Esophagus mucosa (tissue), 1 donor: ENCODE measurements at places on chromosomes 2 and 18. TPM values are rescaled to one million over a fixed set of nuclear protein-coding genes. Genes with fewer than 3 reads are reported as not detected.

- ATAC-seq = no peak
These were observed 34.8 kb downstream of the HAT1 start for GRCh38 chr2:171957061-171957460.

- no peak for ATAC-seq
These were observed 211.0 kb downstream of the NEDD4L start for GRCh38 chr18:58254873-58255511.

DNA sequence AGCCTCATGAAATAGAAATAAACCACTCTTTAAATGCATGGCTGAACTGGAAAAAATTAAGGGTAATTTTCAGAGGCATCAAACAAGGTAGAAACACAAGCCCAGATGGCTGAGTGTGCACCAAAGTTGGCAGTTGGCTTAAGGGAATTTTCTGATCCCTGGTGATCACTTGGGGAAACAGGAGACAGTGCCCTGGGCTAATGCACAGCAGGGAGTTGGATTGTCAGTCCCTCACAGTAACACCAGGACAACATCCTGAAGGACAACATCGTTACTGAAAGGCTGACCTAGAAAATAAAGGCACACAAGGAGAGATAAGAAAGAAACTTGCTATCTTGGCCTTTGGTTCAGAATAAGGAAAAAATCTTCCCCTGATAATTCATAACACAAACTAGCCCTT, 417.0 kb downstream of the SLC4A3 start:
- ATAC-seq = no peak

- no peak for ATAC-seq
These were observed 64.6 kb upstream of the TAF1B start for GRCh38 chr2:9778471-9779316.

- ATAC-seq = no peak
These were observed 8.0 kb downstream of the PDCD1 start for GRCh38 chr2:241850544-241851324.

DNA sequence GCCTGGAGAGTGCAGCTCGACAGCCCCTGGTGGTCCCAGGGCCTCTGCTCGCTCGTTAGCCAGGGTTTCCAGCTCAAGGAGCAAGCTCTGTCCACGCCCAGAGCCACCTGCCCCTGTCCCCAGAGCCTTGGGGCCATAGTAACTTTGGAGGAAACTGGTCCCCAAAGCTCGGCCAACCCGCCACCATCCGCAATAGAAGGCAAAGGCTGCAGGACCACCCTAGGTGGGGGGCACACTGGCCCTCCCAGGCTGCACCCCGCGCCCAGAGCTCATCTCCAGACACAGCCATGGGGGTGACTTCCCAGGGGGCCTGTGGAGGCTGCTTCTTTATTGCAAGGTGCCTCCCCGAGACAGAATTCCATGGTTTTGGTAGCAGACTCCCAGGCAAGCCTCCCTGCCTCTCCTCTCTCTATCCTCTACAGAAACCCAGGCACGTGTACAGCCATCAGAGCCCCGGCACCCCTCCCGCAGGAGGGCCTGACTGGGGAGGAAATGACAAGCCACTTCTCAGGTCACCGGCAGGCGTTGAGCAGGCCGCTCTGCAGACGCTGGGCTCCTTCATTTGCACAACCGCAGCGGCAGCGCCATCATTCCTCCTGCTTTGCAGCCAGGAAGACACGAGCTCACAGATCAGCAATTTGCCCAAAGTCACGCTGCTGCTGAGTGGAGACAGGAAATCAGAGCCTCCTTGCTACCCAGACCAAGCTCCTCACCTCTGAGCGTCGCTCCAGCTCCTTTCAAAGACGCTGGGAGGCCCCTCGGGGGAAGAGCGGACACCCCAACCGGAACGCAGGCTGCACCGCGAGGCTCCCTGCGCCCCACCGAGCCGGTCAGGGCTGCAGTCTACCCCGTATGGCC, 80.2 kb downstream of the NDUFA10 start:
- ATAC-seq = no peak

DNA sequence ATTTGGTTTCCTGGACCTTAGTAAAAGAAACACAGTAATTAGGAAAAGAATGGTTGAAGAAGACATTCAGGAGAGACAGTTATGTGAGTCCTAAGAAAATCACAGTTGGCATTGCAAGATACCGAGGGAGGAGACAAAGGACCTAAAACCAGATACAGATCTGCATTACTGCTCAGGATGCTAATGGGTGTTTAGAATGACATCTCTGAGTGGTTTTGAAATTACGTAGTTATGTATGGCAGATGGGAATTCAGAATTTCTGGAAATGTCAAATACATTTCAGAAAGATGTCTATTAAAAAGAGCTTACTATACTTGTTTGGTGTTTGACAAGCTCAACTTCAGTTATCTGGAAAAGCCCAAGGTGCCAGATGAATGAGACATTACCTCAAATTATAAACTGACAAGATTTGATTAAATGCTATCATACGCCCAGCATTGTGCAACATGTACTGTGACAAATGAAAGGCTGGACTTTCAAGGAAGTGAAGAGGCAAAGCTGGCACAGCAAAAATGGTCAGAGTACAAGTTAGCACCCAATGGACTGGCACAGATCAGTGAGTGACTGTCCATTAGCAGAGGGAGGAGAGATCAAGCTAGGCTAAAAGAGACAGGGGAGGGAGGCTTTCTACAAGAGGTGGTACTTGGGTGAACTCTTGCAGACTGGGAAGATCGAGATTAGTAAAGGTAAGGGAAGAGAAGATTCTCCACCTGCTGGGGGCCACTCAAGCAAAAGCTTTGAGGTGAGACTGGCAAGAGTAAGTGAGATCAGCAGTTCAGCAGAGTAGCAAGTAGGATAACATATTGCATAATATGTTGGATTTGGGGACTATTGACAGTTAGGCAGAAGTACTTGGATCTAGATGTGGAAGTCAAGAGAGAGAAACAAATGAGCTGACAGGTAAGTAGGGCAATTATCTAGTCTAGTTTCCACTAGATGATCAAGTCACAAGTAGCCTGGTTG, 168.9 kb downstream of the CYRIA start:
- ATAC-seq = no peak

DNA sequence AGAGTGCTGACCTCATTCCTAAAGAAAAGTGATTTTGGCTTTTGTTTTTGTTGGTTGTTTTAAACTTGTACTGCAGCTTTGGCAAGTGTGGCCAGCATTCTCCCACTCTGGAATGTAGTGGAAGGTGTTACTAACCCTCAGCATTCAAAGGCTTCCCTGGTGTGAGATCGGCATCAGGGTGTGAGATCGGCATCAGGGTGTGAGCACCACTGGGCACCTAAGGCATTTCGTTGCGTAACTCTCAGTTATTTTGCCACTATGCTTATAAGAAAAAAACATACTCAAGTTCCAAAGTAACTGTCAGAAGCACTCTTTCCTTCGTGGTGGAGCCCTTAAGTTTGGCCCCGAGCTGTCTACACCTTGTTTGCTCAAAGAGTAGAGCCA, 1.7 kb downstream of the CYBRD1 start:
- ATAC-seq = peak; percentile 60

DNA sequence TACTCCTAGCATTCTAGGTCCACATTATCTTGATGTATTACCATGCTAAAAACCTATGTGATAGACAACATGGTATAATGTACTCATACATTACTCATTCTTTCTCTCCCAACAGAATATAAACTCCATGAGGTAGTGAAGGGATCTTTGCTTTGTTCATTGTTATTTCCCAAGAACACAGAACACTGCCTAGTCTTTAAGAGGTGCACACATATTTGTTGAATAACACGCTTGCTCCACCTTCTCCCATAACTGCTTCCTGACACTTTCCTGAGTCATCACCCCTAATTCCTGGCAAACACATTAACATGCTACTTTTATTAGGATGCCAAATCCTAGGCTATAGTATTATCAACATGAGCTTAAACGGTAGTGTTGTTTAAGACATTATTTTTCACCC, 41.3 kb downstream of the REV1 start:
- peak; percentile 97 for ATAC-seq

GRCh38 chr2:173239644-173240043, 115.0 kb upstream of the CDCA7 start:
- ATAC-seq = no peak

GRCh38 chr2:120305937-120306490, 39.9 kb upstream of the INHBB start:
- ATAC-seq = no peak

GRCh38 chr2:223815884-223816570, 21.4 kb downstream of the AP1S3 start:
- ATAC-seq = no peak

DNA sequence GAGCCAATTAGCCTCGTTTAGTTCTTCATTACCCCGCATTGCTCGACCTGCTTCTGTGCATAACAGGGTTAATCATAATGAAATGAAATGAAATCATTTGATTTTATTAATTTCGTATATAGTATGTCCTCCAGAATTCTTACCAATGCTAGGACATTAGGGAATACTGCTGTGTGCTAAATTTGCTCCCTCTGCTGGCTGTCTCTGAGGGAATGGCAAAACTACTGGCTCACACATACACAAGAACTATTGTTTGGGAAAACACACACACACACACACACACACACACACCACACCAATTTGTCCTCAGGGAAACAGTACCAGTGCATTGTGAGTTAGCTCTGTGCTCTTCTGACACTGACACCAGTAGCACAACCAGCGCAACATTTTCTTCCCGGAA, 273.3 kb upstream of the TCF4 start:
- ATAC-seq = no peak

- ATAC-seq = no peak
These were observed 250.9 kb downstream of the EXOC6B start for GRCh38 chr2:72574886-72575285.

- ATAC-seq = no peak
These were observed 86.7 kb downstream of the GALNT14 start for GRCh38 chr2:31051258-31052140.

- ATAC-seq = no peak
These were observed 52.0 kb downstream of the ZFP36L2 start for GRCh38 chr2:43174368-43174916.

DNA sequence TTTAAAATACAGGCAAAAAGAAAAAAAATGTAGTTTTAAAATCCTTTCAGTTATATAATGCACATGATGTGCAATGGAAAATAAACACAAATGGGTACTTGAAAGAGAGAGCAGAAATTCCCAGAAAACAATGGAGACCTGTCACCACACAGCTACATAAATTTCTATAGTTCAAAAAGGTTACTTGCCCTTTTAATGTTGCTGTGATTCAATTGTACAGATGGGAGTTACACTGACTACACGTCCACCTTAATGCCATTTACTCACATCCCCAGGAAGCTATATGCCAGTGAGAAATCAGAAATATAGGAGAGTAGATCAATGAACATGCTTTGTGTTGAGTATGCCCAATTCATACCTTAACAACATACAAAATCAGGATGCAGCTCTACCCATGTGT, 269.6 kb downstream of the ERBB4 start:
- ATAC-seq = no peak

DNA sequence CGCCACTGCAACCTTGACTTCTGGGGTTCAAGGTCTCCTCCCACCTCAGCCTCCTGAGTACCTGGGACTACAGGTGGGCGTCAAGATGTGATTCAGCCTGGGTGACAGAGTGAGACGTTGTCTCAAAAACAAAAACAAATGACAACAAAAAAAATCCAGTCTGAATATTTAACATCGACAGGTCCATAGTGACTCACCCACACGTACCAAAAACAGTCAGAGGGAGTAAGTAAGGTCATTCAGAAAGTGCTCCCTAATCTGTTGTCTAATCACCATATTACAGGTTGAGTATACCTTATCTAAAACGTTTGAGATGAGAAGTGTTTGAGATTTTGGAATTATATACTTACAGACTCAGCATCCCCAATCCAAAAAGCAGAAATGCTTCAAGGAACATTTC, 24.4 kb downstream of the SAP130 start:
- ATAC-seq = no peak

GRCh38 chr2:207073801-207074678, 91.7 kb downstream of the KLF7 start:
- no peak for ATAC-seq

DNA sequence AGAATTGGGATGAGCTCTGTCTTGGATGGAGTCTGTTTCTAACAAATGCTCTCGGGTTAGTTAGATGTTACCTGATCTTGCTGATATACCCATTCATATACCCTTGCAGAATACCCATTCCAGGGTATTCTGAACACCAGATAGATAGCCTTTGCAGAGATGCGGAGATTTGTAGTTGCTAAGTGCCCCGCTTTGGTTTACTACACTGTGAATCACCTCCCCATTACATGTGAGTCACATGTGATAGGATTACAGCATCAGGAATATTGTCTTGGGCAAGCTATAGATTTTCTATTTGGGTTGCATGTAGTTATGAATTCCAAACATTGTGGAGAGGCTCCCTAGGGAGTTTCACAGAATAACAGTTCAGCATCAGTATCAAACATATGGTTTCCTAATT, 3.8 kb downstream of the VSNL1 start:
- ATAC-seq = peak; percentile 43

- no peak for ATAC-seq
These were observed 12.5 kb downstream of the ERBB4 start for GRCh38 chr2:212526059-212526458.

DNA sequence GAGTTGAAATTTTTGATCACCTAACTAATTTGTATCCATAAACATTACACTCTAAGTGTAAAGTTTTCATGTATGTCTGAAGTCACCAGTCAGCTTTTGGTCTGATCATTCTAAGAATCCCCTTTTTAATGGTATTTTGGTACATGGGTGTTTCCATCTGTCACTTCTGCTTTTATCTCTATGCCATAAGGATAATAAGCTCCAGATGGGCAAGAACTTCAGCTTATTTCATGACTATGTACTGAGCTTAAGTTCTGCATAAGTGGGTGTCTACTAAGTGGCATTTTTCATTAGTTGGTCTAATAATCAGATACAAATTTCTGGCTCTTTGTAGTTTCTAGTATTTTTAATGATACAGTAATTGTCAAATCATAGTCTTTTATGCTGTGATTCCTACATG, 20.4 kb downstream of the UBXN4 start:
- ATAC-seq = no peak

GRCh38 chr18:39380866-39381265, 1815.3 kb upstream of the CELF4 start:
- ATAC-seq = no peak

TIA1 gene
- 45.8 TPM for total RNA-seq

BOLA3 gene
- 35.9 TPM for total RNA-seq

MOCOS gene
- 16.0 TPM for total RNA-seq

INO80D gene
- total RNA-seq = 18.8 TPM

ADD2 gene
- total RNA-seq = 0.56 TPM

FOXD4L1 gene
- 0.16 TPM for total RNA-seq

SPATA3 gene
- not detected for total RNA-seq

CTAGE1 gene
- total RNA-seq = not detected

MXD1 gene
- total RNA-seq = 155 TPM

TMEM200C gene
- 0.12 TPM for total RNA-seq

DPP4 gene
- 0.56 TPM for total RNA-seq

CCDC148 gene
- total RNA-seq = 0.32 TPM

RTP5 gene
- not detected for total RNA-seq

CGREF1 gene
- total RNA-seq = 0.96 TPM
